ENCODE measurements at places on chromosomes 4 and X.

- no peak for DNase-seq
These were observed 1.3 kb downstream of the TMEM164 start for GRCh38 chrX:110004215-110004614.

- DNase-seq = no peak
These were observed 92.0 kb downstream of the GUCY2F start for GRCh38 chrX:109389917-109390316.

GRCh38 chr4:20362148-20362547 lies 110.4 kb downstream of the SLIT2 start:
- DNase-seq = no peak

DNA sequence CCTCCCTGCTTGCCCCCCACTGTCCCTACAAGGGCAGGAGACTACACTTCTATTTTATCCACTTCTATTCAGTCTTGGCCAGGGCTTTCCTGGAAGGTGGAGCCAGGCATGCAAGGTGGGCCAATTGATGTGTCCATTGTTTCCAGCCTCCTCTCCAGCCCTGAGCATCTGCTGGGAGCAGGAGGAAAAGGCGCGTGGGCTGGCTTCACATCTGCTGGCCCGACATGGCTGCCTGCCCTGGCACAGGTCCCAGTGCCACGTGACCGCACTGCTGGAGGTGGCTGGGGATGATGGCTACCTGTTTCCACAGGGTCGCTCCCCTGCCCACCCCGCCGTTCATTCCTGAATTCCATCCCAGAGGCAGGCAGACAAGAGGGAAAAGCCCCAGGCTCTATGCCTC lies 247.7 kb downstream of the AFAP1 start:
- no peak for DNase-seq

DNA sequence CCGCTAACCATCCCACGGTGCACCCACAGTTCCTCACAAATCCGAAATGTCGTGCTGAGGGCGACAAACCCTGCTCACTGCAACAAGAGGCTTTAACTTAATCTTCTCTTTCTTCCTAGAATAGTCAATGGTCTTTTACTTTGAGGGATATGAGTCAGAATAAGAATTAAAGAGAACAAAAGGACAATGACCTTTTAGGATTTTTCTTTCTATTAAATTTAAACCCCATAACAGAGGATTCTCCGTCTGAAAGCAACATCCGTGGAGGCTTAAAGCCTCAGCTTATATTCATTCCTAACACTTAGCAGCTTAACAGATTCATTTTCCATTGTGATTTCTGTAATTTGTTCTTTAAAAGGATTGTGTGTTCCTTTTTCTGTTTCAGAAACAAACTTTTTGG lies 44.9 kb upstream of the PUDP start:
- no peak for DNase-seq

DNA sequence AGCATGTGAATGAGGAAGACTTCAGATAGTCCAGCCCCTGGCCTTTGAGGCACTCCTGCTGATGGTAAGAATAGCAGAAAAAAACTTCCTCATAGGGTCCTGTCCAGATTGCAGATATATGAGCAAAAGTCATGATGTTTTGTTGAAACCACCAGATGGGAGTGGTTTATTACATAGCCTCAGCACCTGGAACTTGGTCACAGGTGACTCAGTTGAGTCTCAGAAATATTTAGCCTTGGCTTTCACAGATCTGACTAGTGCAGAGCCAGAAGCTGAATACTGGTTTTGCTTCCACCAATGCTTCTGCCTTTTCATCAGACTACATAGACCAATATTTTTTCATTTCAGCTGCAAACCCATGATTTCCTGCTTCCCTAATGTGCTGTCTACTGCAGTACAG lies 994.9 kb upstream of the SLIT2 start:
- DNase-seq = no peak

DNA sequence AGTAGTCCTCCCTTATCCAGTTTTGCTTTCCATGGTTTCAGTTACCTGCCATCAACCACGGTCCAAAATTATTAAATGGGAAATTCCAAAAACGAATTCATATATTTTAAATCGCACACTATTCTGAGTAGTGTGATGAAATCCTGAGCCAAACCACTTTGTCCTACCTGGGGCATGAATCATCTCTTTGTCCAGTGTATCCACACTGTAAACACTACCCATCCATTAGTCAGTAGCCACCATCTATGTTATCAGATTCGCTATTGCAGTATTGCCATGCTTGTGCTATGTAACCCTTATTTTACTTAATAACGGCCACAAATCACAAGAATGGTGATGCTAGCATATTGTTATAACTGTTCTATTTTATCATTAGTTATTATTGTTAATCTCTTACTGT lies 704.6 kb downstream of the SMARCA1 start:
- DNase-seq = no peak

DNA sequence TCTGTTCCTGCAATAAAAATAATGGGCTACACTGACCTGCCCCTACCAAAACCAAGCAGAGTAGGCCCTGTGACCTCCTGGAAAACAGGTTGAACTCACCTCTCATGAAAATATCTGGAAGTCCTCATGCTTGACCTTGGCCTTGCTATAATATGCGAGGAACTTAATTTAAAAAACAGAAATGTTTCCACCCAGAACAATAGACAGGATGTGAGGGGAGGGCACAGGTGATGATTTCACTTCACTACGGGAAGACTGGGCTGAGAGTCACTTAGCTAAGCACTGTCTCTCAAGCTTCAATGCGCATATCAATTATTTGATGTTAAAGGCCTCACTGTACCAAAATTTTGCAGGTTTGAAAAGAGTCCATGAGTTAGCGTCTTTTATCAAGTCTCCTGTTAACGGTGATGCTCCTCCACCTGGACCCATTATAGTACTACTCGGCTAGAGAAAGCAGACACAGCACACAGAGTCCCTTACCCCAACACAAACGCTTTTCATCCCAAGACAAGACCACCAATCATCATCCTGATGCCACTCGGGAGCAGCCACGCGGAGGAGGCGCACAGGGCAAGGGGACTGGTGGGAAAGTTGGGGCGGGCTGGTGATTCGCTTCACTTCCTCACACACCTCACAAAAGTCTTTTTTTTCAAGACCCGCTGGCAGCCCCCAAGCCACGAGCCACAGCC lies 25.9 kb downstream of the ZNF721 start:
- DNase-seq = no peak

GRCh38 chr4:178233906-178234305 lies 791.7 kb upstream of the AGA start:
- DNase-seq = no peak

GRCh38 chrX:111086591-111087006 lies 9.4 kb upstream of the PAK3 start:
- no peak for DNase-seq

GRCh38 chrX:100768679-100769338 lies 36.9 kb upstream of the SYTL4 start:
- peak; percentile 84 for DNase-seq

GRCh38 chrX:13597874-13598273 lies 28.5 kb downstream of the EGFL6 start:
- no peak for DNase-seq

GRCh38 chrX:13028871-13029636 lies 15.4 kb downstream of the FAM9C start:
- DNase-seq = no peak

- no peak for DNase-seq
These were observed 614.0 kb upstream of the LCORL start for GRCh38 chr4:18635531-18635930.

DNA sequence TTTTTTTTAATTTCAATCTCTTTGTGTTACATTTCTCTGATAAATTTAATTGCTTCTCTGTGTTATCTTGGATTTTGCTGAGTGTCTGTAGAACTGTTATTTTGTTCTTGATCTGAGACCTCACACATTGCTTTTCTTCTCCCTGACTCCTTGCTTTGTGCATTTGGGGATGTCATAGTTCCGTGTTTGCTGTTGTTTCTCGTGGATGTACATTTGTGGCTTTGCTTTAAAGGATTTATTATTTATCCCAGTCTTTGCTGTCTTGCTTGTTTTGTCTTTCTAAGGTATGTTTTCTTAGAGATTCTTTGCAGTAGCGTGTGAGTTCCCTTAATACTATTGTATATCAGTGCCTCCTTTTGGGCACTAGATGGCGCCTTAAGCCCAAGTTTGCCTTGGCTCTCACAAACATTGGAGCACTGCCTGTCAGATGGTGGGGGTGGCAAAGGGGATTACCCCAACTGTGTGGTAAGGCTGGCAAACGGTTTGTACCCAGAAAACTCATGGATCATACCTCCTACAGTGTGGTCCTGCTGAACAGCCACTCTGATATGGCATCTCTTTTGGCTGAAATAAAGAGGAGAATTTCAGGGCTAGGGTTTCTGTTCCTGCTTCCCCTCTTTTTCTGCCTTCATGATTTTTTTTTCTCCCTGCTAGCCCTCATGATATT lies 96.4 kb downstream of the PGRMC2 start:
- peak; percentile 70 for DNase-seq

DNA sequence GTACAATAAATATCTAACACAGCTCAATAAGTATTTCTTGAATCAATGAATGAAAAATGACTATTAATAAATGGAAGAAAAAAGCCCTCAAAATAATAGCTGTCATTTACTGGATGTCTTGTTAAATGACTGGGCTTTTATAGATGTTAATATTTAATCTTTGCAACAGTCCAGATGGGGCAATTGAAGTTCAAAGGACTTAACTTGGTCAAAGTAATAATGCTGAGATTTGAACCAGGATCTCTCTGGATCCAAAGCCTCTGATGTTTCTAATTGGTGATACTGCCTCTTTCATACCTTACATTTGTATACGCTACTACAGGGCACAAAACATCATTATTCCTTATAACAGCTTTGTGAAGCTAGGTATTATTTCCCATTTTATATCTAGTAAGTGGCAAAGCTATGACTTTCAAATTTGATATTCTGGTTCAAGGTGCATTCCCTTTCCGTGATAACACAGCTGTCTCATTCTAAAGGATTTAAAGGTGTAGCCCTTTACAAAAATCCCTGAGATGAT lies 72.6 kb downstream of the DCK start:
- DNase-seq = no peak

DNA sequence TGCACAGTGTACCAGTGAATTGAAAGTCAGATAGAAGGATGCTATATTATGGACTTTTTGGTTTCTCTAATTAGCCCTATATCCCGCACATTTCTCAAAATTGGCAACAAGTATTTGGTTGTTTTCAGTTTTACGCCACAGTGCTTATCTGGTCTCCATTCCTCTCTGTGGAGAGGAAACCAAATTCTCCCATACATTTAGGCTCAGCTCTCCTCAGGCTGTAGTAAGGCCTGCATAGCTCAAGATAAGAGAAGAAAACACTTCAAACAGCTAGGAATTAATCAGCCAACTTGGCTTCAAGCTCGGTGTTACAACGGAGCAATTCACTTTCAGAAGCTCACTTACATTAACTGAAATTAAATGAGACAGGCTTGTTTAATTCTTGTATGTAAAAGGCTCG lies 263.2 kb downstream of the PDHA2 start:
- no peak for DNase-seq

GRCh38 chr4:156169011-156169410 lies 215.3 kb upstream of the CTSO start:
- no peak for DNase-seq

DNA sequence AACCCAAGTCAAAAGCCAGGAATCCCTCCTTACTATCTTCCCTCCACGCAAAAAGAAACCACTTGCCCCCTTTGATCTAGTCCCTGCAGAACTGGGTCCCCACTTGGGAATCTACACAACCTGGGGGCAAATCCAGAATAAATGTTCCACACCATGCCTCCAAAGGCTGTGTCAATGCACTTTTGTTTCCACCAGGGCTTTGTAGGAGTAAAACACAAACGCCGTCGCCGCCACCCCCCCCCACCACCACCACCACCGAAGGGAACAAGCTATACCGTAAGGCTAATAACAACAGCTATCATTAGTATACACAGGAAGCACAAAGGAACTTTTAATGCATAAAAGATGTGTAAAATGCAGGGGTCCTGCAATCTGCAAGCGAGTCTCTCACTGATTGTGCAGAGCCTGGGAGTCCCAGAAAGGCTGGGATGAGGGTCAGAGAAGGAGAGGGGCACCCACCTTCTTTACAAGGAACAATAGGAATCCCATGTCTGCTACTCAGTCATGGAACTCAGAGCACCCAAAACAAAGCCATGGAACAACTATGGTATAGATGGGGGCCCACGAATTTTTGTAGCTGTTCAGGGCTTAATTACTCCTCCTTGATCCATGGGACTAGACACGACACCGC lies 13.2 kb downstream of the BCOR start:
- no peak for DNase-seq

DNA sequence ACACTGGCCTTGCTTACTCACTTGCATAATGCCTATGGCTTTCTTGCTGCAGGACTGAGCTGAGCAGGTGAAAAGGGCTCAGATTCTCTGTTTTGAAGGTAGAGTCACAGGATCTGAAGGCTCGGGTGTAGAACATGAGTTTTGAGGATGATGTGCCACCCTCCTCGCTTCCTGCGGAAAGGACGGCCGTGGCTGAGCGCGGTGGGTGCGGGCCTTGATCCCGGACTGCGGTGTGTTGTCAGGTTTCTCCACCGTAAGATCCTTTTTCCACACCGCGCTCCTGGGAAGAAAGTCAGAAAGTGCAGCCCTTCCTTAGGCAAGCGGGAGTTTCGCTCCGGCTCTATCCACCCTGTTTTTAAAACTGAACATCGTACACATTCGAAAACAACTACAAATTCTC lies 36.2 kb downstream of the ZFP42 start:
- DNase-seq = no peak

- DNase-seq = no peak
These were observed 1040.9 kb downstream of the DMD start for GRCh38 chrX:32170481-32170880.

DNA sequence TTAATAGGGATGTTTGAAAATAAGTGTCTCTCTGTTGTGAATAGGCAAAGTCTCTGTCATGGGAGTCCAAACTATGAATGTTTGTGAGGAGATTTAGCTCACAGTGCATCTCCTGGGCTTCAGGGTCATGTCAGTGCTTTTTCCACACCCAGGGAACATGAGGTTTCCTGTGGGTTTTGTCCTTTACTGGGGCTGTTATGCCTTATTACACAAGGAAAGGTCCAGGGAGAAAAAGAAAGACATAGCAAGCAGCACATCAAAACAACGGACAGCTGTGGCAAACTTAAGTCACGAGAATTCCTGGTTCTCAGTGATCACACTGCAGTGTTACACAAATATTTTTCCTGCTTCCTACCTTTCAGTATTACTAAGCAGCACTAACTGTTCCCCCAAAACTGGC lies 99.4 kb downstream of the MBNL3 start:
- DNase-seq = no peak
